Stimulated activated CD8-positive, alpha-beta memory T cell treated with anti-CD3 and anti-CD28 coated beads, Interleukin-7, amount 100 ng/mL, for 4 hours (primary cell): ENCODE measurements at places on chromosomes 7 and 10.

GRCh38 chr10:94076325-94076841 lies 82.7 kb downstream of the PLCE1 start:
- no peak for DNase-seq

DNA sequence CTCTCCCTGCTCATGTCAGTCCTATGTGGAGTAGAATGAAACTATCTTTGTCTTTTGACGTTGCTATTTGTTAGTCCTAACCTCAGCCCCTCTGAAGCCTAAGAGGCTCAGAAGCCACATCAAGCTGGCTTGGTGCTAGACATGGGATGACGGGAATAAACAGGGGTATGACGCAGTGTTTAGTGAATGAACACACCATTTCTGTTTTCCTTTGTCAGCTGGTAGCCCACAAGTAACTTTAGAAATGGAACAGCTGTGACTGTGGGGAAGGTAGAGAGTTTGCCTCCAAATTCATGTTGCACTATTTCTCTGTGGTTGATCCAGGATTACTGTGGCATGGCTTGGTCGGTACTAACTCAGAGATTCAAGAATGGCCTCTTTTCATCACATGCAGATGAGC lies 31.3 kb downstream of the COX15 start:
- DNase-seq = no peak

GRCh38 chr7:30984359-30985107 lies 20.8 kb downstream of the GHRHR start:
- DNase-seq = no peak

DNA sequence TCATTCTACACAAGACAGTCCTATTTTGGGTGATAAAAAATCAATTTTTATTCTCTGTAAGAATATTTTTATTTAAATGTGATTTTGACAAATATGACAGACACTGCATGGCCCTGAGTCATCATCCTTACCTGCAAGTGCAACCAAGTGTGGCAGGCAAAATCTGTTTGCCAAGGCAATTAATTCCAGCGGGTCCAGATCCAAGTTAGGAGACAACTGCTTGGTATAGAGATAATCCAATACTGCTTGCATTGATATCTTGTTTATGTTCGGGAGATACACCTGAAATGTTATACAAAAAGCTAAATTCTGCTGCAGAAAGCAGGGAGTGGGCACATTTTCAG lies 66.2 kb downstream of the RHOBTB1 start:
- no peak for DNase-seq

GRCh38 chr10:61633665-61634064 lies 29.1 kb upstream of the CABCOCO1 start:
- no peak for DNase-seq

- DNase-seq = no peak
These were observed 327.2 kb upstream of the AKR1E2 start for GRCh38 chr10:4498711-4499251.
